GM18507 (cell line): ENCODE measurements at places on chromosomes 11 and 22.

GRCh38 chr11:17816232-17816931 lies 81.8 kb downstream of the KCNC1 start:
- DNase-seq: no peak

- no peak for DNase-seq
Observed at GRCh38 chr22:22458896-22459588, 49.5 kb downstream of the ZNF280B start.

DNA sequence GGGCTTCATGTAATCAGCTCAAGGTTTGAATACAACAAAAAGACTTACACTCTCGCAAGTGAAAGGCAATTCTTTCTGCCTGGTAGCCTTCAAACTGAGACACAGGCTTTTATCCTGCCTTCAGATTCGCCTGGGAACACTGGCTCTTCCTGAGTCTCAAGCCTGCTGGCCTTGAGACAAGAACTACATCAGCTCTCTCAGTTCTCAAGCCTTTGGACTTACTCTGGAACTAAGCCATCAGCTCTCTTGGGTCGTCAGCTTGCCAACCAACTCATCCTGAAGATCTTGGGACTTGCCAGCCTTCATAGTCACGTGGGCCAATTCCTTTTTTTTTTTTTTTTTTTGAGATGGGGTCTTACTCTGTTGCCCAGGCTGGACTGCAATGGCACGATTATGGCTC lies 35.7 kb upstream of the LRRC10B start:
- DNase-seq: no peak

GRCh38 chr22:44448271-44448830 lies 49.7 kb downstream of the RTL6 start:
- DNase-seq: no peak

DNA sequence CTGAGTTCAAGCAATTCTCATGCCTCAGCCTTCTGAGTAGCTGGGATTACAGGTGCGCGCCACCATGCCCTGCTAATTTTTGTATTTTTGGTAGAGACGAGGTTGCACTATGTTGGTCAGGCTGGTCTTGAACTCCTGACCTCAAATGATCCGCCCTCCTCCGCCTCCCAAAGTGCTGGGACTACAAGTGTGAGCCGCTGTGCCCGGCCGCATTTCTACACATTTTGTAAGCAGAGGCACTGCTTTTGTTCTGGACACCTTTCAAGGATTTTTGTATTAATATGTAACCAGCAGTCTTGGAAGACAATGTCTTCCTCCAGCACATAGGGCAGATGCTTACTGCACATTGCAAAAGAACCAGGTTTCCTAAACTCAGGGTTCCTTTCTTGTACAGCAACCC lies 11.4 kb upstream of the VSIG10L2 start:
- DNase-seq: no peak

- no peak for DNase-seq
Observed at GRCh38 chr11:119980431-119980830, 157.5 kb downstream of the TRIM29 start.

- DNase-seq: no peak
Observed at GRCh38 chr11:225734-226453, 10.2 kb downstream of the SIRT3 start.

GRCh38 chr22:44364751-44365130 lies 52.0 kb upstream of the SHISAL1 start:
- DNase-seq: no peak

DNA sequence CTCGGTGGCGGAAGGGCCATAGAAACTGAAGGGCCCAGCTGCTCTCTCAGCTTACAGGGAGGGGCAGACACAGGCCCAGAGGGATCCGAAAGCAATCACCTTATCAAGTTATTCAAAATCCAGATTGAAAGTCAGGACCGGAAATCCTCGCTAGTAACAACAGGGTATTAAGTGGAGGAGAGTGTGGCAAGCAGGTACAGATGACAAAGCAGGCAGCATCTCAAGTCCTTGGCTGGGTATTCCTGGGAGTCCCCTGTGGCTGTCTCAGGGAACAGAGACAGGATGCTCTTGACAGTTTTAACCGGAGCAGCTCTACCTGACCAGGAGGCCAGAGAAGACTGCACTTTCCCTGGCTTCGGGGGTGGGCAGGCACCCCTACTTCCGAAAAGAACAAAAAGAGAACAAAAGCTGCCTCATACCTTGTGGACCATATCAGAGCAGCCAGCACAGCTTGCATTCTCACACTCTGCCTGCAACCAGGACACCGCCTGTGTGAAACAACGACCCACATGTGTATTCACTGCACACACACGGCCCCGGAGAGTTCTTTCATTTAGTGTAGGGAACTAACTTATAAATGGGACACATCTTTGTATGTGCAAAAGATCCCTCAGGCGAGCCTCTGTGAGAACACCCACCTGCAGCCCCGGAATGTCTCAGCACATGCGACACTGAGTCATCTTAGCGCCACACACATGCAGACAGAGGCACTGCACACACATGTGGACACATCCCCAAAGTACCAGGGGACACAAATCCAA lies 78.3 kb downstream of the MICAL3 start:
- DNase-seq: no peak

GRCh38 chr11:116697011-116697410 lies 75.8 kb downstream of the BUD13 start:
- no peak for DNase-seq
